ENCODE measurements at places on chromosomes 7 and 10. TPM values are rescaled to one million over a fixed set of nuclear protein-coding genes. Genes with fewer than 3 reads are reported as not detected.

DNA sequence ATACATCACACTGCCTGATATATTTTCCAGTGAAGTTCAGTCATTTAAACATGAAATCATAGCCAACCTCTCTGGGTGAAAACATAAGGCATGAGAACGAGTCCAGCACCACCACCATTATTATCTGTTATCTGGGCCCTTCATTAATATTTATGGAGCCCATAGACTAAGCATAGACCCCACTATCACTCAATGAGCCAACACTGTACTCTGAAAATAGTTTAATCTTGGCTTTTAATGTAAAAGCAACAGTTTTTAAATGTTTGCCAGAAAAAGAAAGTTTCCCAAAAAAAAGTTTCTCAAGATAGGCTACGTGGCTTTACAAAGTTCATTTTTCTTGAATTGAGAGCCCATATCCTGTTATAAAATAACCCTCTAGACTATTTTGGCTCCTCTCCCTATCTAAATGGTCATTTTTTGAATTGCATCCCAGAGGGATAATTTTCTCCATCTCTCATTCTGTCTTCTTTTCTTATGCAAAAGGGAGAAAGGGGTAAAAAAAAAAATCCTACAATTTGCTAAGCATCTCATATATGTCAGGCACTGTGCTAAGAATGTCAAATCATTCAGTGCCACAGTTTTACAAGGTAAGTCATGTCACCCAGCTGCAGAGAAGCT lies 66.1 kb downstream of the FZD1 start:
- DNase-seq = no peak

DNA sequence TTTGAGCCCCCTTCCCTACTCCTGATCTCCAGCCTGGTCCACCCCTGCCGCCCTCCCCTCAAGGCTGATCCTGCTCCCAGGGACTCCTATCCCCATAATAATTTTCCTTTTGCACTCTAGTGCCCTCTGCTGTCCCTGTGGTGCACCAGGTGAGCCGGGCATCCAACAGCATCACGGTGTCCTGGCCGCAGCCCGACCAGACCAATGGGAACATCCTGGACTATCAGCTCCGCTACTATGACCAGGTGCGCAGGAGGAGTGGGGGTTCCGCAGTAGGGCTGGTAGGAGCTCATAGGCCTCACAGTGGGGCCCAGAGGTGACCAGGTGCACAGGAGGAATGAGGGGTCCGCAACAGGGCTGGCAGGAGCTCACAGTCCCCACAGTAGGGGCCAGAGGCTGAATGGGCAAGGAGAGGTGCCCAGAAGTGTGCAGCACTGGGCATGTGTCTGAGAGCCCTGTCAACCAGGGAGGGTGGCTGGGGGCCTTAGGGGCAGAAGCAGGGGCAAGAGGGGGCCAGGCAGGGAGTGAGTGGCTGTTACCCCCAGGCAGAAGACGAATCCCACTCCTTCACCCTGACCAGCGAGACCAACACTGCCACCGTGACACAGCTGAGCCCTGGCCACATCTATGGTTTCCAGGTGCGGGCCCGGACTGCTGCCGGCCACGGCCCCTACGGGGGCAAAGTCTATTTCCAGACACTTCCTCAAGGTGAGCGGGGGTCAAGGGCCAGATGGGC lies 11.7 kb downstream of the EPHB6 start:
- peak; percentile 35 for DNase-seq

DNA sequence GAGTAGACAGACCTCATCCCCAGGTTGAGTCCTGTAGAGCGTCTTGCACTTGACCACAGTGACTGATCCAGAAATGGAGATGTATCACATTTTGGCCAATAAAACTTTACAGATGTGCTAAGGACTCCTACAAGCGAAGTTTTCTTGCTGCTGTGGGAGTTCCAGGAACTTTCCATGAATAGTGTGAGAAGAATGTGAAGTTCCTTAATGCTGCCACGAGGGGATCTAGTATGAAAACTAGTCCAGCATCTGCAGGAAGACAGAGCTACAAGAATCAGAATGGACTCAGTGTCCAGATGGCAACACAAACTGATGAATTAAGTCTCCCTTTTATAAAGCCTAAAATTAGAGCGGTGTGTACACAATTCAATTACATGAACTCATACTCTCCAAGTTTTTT lies 14.8 kb upstream of the LSM8 start:
- peak; percentile 72 for DNase-seq

GRCh38 chr7:131608116-131608500 lies 51.7 kb upstream of the PODXL start:
- no peak for DNase-seq

DNA sequence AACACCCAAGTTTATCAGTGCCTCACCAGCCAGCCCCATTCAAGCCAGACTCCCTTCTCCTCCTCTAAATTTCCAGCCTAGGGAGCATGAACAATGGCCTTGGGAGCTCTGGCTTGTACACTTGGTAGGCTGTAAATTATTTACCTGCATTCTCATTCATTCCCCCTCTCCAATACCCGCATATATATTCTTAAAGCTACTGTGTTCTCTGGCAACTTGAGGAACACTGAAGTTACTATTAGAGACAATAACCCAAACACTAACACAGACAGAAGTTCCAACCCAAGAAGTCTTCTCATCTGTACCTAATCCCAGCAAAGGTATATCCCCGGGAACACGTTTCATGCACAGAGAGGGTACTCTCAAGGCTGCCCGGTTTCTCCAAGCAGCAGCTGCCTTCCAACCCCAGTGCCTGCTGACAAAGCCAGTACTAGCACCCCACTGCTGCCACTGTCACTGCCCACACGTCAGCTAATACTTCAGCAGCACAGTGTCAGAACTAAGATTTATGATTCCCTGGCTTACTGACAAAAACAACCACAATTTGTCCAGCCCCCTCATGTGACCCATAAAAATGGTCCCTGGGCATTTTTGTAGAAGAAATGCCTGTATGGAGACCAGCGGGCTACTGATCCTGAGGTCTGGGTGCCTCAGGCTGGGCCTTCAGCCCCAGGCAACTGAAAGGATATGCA lies 3.1 kb downstream of the WDR91 start:
- no peak for DNase-seq

DNA sequence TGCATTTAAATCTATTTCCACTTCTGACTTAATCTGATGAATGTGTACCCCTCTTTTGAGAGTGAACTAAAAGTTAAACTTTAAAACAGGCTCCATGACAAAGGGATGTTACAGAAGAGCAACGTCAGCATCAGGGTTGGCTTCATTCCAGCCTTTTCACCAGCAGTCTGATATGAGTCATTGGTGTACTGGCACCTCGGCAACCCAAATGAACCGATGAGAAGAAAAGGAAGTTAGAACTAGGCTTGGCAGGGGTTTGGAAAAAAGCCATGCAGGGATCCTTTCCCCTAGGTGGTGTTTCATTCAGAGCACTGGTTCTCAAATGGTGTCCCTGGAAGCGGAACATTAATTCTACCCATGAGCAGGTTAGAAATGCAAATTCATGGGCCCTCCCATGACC lies 53.6 kb downstream of the SEC61G start:
- peak; percentile 62 for DNase-seq

DNA sequence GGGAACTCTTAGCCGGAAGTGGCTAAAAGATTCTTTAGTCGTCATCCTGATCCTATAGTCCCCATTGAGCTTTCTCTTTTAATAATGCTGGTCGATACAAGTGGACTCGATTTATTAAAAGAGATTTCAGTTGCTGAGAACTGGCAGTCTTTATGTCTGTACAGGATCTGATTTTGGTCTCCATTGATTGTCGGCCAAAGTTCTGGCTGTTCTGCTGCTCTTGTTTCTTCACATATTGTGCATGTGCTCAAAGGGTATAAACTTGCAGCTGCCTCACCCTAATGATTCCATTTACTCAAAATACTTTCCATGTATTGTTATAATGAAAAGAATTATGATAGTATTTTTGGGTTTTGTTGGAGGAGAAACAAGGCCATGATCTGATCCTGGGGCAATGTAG lies 100.7 kb upstream of the CTTNBP2 start:
- no peak for DNase-seq

GRCh38 chr7:104625956-104626355 lies 297.6 kb downstream of the LHFPL3 start:
- peak; percentile 3 for DNase-seq

- DNase-seq = no peak
These were observed 145.1 kb downstream of the RGS10 start for GRCh38 chr10:119397416-119397815.

DNA sequence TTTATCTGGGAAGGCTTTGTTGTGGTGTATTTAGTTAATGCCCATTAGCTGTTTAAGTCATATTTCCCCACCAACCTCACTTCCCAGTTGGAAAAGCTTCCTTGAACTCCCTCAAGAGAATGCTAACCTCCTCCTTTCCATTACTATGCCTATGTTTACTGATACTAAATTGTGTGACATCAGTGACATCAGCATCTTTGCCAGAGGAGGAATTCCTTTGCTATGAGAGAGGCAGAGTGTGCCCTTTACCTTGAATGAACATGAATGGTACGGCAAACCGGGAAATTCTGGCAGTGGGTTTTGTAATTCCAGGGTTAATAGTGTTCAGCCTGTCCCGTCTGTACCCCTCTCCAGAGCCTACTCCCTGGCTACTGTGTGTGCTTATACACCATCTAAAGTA lies 22.1 kb upstream of the GLCCI1 start:
- DNase-seq = no peak

DNA sequence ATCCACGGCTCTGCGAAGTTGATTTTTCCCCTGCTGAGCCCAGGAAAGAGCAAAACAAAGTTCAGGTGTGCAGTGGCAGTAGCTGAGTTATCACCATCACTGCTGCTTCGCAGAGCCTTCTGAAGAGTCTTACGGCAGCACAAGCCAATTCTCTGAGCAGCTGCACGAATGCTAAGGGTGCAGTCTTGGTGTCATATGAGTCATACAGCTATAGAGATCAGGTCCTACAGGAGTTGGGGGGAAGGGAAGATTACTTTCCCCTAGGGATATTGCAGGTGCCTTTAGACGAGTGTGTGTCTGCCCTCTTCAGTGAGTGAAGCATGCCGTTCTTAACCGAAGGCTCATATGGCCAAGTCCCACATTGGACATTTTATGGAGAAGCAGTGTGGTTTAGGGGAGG lies 227.8 kb downstream of the CELF2 start:
- DNase-seq = no peak

DNA sequence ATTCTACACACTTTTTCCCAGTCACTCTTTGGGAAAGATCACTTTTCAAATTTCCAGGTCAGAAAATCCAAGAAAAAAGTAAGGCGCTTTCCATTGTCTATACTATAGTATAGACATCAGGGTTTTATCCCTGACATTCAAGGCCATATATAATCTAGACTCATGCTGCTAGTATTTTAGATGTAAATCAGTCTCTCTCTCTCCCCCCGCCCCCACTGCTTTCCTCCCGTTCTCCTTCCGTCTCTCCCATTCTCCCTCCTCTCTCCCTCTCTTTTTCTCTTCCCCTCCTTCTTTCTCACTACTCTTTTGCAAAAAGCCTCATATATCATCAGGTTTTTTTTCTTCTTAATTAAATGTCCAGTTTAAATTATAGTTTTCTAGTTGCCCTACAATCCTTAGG lies 154.8 kb downstream of the PHF14 start:
- no peak for DNase-seq

DNA sequence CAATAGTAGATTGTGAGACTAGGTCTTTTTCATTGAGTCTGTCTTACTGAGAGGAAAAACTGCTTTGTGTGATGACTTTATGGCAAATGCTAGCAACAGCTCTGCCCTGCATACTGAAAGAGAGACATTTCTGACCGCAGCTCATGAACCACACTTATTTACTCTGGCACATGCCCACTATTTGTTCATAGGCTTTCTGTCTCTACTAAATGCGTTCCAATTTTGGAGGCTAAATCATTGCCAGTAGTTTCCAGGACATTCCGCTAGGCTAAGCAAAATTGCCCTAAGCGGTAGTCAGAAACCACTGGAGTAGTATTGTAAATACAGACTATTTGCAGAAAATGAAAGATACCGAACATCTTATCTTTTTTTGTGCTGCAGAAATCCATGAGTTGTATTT lies 55.6 kb upstream of the DLX6 start:
- peak; percentile 4 for DNase-seq

DNA sequence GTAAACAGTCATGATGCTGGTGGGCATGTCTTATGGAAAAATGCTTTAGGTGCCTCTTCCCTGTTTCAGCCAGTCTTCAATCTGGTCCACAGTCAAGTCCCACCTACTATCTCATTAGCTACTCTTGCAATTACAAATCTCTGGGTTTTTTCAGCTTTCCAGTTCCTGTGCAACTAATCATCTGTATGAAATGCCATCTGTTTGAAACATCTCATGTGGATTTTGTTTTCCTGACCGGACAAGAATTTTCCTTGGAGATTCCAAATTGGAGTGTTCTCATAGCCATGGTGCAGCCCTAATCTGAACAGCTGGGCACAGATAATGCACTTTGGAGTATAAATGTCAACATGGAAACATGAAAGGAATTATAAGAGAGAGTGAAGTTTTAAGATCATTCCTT lies 41.3 kb upstream of the CALN1 start:
- DNase-seq = no peak

DNA sequence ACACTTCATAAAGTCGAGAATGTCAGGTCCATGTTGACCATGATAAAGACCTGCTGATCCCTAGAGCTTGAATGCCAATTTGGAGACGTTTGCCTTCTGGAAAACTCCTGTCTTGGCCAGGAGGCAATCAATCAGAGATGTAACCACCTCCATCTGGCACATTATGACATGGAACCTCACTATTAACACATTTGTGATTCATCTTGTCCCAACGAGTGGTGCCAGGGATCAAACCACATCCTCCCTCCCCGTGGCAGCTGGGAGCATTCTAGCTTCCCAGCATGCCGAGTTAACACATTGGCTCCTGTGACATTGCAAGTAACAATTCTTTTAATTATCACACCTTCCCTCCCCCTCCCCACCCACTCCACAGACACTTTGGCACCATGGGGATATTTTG lies 84.0 kb upstream of the PPP1R17 start:
- peak; percentile 16 for DNase-seq

DNA sequence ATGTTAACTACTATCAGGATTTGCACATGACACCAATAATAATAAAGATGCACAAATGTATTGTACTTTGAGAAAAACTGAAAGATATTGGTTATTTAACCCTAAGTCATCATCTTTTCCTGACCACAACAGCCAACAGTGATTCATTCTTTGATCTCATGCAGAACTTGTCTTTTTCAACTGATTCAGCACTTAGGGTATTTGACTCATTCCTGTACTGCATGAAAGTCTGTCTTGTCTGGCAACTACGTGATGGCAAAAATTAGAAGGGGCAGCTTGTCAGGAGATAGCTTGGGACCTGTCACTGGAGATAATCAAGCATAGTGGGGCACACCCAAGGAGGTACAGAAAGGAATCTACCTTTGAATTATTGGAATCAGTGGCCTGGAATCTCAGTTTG lies 77.8 kb upstream of the LRRC17 start:
- peak; percentile 90 for DNase-seq

The SPAM1 gene
- not detected for polyA plus RNA-seq

The BCCIP gene
- polyA plus RNA-seq = 92.6 TPM

The CHAT gene
- polyA plus RNA-seq = not detected

The CABCOCO1 gene
- polyA plus RNA-seq = 1.2 TPM

The POM121C gene
- polyA plus RNA-seq = 22.8 TPM

The COL17A1 gene
- 0.51 TPM for polyA plus RNA-seq

The BMPER gene
- polyA plus RNA-seq = 40.5 TPM

The PAPSS2 gene
- 82.3 TPM for polyA plus RNA-seq

The LGI1 gene
- not detected for polyA plus RNA-seq

Data from GM23248 (cell line).